ENCODE measurements at places on chromosomes 16 and 17.

- DNase-seq = no peak
Observed at GRCh38 chr16:27304881-27305745, 8.7 kb upstream of the IL4R start.

DNA sequence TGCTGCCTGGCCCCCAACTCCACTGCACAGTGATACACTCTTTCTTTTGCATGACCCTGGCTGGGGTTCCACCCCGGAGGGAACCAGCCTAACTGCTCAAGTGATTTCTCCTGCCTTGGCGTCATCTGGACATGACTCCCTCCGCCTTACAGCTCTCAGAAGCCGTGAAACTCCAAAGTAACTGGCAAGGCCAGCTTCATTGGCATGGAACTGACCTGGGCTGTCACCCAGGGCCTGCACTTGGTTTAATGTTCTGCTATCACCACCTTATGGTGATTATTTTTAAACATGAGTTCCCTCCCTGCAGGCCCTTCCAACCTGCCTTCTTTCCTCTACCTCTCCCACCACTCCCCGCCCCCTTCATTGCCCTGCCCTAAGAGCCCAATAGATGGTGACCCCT, 139.7 kb upstream of the CDH5 start:
- no peak for DNase-seq

DNA sequence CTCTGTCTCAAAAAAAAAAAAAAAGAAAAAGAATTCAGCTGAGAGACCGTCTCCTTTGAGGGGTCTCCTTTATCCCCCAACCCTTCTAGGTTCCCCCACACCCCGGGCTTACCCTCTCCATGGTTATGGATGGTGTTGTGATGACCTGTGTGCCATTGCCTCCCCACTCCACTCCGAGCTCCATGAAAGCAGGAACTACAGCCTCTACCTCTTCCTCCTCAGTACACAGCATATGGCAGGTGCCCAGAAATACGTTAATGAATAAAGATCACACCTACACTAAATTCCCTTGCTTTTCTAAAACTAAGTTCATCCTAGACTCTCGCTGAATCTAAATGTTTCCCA, 17.2 kb downstream of the COPRS start:
- DNase-seq = no peak

GRCh38 chr16:74775255-74775654, 635 bp upstream of the FA2H start:
- no peak for DNase-seq

DNA sequence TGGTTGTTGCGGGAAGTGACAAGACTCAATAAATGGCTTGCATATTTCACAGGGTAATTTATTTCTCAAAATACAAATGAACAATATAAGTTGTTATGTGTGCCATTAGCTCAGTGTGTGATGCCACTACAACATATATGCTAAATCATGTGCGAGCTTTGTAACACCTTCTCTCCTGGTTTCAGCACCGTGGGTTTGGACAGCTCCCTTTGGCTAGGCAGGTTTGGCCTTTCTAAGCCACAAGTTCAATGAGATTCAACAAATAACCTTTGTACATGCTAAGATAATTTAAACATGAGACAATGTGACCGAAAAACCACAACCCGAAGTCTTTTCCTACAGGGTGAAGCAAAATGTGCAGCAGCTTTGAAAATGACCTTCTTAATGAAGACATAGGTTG, 563.9 kb downstream of the TMEM114 start:
- no peak for DNase-seq
